ENCODE measurements at places on chromosomes 4 and X.

DNA sequence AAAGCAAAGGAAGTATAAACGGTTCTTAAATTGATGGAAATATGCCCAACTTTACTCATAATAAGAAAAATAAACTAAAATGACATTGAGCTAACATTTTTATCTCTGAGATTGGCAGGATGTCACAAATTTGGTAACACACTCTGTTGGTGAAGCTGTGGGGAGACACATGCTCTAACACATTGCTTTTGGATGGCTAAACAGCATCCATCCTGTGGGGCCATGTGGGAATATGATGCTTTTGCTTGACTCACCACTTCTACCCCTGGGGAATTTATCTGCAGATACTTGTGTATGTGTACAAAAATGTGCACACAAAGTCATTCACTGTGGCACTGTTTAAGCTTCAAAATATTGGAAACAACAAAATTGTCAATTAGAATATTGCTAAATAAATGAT is 100.2 kb downstream of the ANAPC4 start:
- DNase-seq = no peak

- DNase-seq = no peak
Measured at GRCh38 chr4:111501946-111502345, 643.3 kb upstream of the FAM241A start.

DNA sequence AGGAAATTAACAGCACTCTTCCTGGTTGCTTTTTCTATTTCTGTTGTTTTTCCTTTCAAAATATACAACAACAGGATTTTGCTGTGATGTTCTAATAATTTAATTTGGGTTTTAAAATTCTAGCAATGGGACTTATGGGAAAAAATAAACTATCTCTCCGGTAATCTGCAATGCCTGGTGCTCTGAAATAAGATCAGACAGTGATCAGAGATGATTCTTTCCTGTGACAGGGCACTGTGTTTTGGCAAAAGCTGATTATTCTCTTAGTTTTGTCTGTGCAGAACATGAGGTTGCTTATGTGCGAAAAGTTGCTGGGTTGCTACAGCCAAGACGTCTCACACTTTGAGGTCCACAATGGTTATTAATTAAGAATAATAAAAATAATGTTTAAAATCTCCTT is 291.7 kb downstream of the FBXO8 start:
- no peak for DNase-seq

GRCh38 chr4:113325876-113326615 is 276.6 kb downstream of the ANK2 start:
- DNase-seq = no peak

DNA sequence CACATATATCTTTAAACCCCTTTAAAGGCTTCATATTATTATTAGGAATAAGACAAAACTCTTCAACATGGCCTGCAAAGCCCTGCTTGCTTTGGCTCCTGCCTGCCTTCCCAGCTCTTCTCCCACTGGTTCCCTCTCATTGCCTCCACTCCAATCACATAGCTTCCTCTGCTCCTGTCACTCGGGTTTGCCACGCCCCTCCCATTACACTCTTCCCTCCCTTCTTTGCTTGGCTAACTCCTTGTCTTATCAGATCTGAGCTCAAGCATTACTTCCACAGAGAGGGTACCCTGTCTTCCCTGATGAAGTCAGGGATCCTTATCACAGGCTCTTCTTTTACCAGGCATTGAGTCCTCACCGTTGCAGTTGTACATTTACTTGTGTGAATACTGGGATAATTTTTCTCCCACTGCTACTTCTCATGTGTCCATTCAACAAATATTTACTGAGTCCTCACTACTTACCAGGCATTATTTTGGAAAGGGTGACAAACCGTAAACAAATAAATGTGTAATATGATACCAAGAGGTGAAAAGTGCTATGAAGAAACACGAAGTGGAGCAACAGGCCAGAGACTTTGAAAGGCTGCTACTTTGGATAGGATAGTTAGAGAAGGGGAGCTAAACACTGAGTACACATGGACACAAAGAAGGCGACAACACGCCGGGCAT is 3.2 kb upstream of the VGLL1 start:
- DNase-seq = no peak

GRCh38 chr4:1622956-1623355 is 61.2 kb downstream of the FAM53A start:
- DNase-seq = no peak

DNA sequence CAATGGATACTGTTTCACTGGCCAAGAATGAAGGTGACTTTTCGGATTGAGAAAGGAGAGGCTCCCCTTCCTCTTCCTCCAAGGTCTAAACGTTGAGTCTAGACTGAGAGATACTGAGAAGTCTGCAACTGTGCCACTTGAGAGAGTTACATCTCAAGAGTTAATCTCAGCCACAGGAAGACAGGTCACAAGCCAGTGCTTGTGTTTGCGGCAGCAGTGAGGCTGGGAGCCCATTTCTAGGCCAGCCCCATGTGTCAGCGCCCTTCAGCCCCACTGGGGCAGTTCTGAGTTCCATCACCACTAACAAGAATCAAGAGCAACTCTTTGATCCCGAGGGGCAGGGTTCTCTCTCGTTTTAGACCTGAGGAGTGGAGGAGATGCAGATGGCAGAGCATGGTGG is 7.3 kb upstream of the SEC24D start:
- DNase-seq = no peak

GRCh38 chr4:38692421-38692820 is 28.4 kb downstream of the KLF3 start:
- DNase-seq = no peak

- no peak for DNase-seq
Measured at GRCh38 chr4:93747220-93747619, 81.3 kb upstream of the ATOH1 start.

- no peak for DNase-seq
Measured at GRCh38 chr4:120718979-120719566, 203.5 kb downstream of the PRDM5 start.

DNA sequence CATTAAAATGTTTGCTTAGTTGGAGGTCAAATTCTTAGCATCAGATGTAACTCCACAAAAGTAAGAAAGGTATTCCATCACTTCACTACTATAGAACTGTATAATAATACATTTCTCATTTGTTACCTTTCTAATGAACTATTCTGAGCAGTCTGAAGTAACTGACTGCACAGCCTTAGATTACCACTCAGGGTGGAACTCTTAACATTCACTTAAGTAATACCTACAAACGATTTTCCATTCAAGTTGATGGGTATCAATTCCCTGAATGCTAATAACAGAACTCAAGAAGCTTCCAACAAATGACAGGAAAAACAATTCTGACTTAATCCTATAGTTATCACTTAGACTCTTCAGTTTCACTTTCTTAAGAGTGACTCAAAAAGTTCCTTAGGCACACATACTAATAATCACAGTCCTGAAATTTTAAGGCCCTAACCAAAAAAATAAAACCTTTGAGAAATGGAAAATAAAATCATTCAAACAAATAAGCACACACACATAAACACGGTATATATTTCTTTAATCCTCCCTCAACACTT is 20.9 kb downstream of the HNRNPD start:
- no peak for DNase-seq

DNA sequence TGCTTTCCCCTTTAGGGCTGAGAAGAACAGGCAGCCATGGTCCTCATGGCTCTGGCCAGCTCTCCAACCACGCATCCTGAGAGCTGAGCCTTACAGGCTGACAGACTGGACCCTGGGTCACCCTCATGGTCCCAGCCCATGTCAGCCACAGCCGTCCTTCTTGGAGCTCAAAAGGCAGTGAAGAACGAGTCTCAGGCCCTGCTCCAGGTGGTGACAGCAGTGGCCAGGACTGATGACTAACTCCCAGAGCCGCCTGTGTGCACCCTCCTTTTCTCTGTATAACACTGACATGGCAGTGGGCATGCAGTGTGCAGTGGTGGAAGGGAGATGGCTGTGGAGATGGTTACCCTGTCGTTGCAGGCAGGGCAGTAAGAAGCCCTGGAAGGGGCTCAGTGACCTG is 10.3 kb upstream of the DUSP9 start:
- DNase-seq = no peak

DNA sequence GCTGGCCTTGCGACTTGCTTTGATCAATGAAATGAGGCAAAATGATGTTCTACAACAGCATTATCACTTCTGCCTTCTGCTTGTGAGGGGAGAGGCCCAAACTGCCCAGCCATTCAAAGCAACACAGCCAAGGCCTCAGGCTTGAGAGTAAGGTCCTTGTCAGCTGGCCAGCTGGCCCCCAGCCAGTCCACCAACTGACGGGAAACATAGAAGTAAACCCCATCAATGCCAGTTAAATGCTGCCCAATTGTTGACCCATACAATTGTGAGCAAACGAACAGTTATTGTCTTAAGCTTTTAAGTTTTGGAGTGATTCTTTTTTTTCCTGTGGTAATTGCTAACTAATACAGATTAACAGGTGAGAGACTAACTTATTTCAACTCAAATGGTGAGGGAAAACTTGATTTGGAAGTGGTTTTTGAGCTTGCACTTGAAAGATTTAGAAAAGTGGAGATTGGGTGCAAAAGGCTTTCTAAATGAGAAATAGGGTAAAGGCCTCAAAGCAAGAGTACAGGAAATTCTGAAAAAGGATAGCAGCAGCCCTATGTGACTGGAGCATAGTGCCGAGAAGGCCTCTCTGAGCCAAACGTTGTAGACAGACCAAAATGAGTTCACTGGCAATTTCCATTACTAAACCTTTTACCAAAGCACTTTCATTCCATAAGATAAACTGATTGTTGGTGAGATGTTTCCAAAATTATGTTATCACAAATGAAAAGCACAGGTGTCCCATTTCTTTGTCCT is 66.9 kb downstream of the ARHGEF38 start:
- no peak for DNase-seq

GRCh38 chr4:138835832-138836533 is 179.6 kb upstream of the NOCT start:
- DNase-seq = no peak

DNA sequence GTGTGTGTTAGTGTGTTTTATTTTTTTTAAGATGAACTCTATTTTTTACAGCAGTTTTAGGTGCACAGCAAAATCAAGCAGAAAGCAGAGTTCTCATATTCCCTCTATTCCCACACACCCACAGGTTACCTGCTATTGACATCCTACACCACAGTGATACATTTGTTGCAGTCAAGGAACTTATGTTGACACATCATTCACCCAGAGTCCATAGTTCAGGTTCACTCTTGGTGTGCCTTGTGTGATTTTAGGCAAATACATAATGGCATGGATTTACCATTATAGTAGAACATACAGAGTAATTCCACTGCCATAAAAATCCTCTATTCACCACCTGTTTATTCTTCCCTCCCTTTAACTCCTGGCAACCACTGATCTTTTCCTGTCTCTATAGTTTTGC is 28.7 kb downstream of the DIAPH2 start:
- DNase-seq = no peak

DNA sequence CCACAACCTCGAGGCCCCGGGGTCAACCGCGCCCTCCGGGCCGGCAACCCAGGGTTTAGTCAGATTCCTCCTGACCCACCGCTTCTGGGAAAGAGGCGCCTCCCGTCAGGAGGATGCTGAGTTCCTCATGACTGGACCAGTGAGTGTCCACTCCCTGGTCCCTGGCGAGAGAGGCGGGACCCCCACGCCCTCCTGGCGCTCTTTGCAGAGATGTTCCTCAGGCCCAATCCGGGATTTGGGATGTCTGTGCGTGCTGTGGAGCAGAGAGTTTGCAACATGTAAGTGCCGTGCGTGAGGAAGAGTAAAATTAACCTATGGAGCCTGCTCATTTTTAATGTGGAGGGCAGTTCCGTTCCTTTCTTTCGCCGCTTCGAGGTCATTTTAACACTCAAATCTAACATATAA is 824 bp upstream of the UGDH start:
- peak; percentile 96 for DNase-seq

GRCh38 chrX:130196466-130196865 is 24.7 kb downstream of the RAB33A start:
- DNase-seq = no peak

GRCh38 chr4:54238389-54238788 is 9.3 kb downstream of the PDGFRA start:
- DNase-seq = no peak

- DNase-seq = no peak
Measured at GRCh38 chrX:43882294-43882681, at the start of gene MAOB. TSS of gene MAOB (minus strand) at chrX:43882450. CDS start at chrX:43882299, 151 bp downstream.

DNA sequence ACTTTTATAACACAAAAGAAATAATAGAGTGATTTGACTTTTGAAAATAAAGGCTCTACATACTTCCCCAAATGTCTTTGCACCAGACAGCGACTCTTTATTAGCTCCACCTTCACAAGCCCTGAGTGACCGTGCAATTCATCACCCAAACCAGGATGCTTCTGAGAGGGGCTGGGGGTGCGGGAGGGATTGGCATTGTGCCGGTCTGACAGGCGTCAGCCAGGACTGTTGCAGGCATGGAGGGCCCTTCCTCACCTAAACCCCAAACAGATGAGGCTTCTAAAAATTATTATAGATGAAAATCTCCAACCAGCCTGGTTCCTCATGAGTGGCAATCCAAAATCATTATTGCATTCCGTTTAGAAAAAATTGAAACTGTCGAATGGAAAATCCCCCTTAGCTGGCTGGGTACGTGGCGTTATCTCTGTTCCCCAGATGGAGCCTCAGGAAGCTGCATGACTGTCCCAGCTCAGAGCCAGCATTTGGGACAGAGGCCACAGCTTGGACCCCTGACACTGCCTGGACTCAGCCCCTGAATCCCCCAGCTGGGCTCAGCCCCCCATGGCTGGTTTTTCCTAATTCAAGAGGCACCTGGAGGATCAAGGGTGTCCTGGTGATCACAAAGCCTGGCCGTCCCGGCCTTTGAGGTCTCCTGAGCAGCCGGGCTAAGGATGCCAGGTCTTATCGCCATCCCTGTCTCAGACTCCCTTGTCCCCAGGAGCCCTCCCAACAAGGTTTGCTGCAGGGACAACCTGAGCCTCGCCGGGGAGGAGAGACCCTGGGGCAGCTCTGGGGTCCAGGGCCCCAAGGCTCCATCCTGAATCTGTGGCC is 60.4 kb downstream of the SORCS2 start:
- no peak for DNase-seq

GRCh38 chrX:56975611-56976010 is 19.7 kb downstream of the SPIN3 start:
- no peak for DNase-seq

DNA sequence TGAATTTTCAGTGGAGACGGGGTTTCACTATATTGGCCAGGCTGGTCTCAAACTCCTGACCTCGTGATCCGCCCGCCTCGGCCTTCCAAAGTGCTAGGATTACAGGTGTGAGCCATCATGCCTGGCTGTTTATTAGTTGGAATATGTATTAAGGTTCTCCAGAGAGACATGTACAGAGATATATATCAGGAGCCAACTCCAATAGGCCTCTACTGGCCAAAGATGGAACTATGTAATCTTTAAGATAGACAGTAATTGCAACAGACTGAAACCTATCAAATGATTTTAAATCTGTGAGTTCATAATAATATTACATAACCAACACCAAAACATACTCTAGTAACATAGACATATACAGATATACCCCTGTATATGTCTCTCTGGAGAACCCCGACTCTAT is 5.8 kb upstream of the DMP1 start:
- DNase-seq = no peak

DNA sequence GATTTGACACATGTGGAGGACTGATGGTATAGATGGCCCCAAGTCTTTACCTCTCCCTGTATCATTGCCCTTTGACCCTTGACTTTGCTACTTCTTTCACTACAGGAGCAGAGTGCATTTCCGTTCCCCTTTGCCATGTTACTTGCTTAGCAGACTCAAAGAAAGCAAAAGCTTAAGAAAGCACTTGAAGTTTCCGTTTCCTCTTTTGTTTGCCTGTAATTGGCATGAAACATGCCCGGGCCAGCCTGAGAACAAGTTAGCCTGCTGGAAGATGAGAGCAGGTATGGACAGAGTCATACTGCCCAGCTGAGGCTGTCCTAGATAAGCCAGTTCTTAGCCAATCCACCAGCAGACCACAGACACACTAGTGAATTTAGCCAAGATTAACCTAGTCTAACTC is 206.0 kb downstream of the BCOR start:
- DNase-seq = no peak

- no peak for DNase-seq
Measured at GRCh38 chr4:25085671-25086070, 54.9 kb upstream of the LGI2 start.
